ENCODE measurements at places on chromosomes 4 and X. TPM values are rescaled to one million over a fixed set of nuclear protein-coding genes. Genes with fewer than 3 reads are reported as not detected.

Gene ZDHHC15
- 8.0 TPM for total RNA-seq

Gene PCSK1N
- total RNA-seq: 46.4 TPM

Gene MTTP
- 1.6 TPM for total RNA-seq

Gene INTS6L
- 26.5 TPM for total RNA-seq

Gene KLHL34
- 0.27 TPM for total RNA-seq

Gene GYG2
- 10.5 TPM for total RNA-seq

Gene LRP2BP
- total RNA-seq: 9.7 TPM

Gene ATP1B4
- 19.1 TPM for total RNA-seq

Gene RXFP1
- total RNA-seq: 0.71 TPM

Gene ARSD
- 31.8 TPM for total RNA-seq

Gene CPLX1
- total RNA-seq: 9.2 TPM

Gene PWWP3B
- total RNA-seq: 6.3 TPM

Gene BGN
- 106 TPM for total RNA-seq

Gene KANTR
- 50.6 TPM for total RNA-seq

Gene FGF5
- total RNA-seq: 0.16 TPM

Gene FSTL5
- total RNA-seq: 165 TPM

Gene APLN
- total RNA-seq: 2.8 TPM

Gene PLP2
- total RNA-seq: 3.4 TPM

Gene DSPP
- total RNA-seq: 0.05 TPM

Gene BRS3
- total RNA-seq: not detected

Gene MEPE
- total RNA-seq: not detected

Gene IL3RA
- 4.8 TPM for total RNA-seq

Gene C4orf51
- not detected for total RNA-seq

Gene PPP1R3F
- 9.8 TPM for total RNA-seq

Gene CXorf49
- not detected for total RNA-seq

Gene NR0B1
- total RNA-seq: not detected

Gene RGN
- total RNA-seq: 11.4 TPM

Gene HPGDS
- total RNA-seq: 1.3 TPM

Gene ANKRD50
- 84.9 TPM for total RNA-seq

Gene DMP1
- total RNA-seq: 0.11 TPM

Gene DNAJB14
- total RNA-seq: 69.7 TPM

Gene S100P
- 0.27 TPM for total RNA-seq

Gene NCAPG
- total RNA-seq: 21.6 TPM

Gene WAS
- 3.5 TPM for total RNA-seq

Gene PLAC8
- 3.0 TPM for total RNA-seq

Gene HTATSF1
- total RNA-seq: 109 TPM

Measured in camera-type eye (tissue), 1 donor.